ENCODE measurements at places on chromosomes 4 and X.

GRCh38 chr4:95170176-95170575 is 378.6 kb downstream of the UNC5C start:
- DNase-seq, result no peak

GRCh38 chr4:36767596-36767995 is 476.9 kb upstream of the NWD2 start:
- no peak for DNase-seq

DNA sequence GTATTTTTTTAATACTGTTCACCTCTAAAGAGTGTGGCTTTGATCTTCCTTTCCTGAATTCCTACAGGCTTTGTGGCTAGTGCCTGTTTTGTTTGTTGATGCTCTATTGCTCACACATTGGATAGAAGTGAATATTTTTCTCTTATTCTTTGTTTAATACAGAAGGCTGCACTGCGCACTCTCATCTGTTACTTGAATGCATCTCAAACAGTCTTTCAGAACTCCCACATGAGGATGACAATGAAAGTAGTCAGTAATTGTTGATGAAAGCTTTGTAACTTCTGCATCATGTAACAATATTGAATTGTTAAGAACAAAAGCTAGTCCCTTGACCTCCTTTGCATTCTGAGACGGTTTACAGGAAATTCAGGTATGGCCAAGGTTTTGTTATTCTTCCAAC is 29.1 kb upstream of the GALNT7 start:
- no peak for DNase-seq

DNA sequence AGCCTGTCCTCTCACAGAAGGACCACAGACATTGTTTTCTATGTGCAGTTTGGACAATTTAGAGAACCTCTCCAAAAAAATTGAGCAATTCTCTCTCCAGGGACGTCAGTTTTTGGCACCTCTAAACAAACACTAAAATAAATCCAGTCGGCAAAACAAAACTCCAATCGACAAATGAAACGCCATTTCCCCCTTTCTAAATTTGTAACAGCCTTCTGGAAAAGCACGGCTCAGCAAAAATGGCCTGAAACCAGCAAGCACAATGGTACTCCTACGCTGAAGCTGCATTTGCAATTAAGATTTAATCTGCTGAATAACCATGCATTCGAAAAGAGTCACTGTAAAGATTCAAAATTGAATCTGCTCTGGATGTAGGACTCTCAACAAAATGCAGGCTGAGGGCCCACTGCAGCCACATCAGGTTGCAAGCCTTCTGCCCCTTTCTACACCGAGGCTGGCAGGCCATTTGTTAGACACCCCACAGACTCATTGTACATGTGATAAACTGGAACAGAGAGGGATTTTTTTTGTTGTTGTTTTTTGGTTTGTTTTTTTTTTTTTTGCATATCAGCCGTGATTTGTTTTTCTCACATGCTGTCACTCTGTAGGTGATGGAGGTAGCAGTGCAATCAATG is 79.9 kb upstream of the MAP3K15 start:
- no peak for DNase-seq

DNA sequence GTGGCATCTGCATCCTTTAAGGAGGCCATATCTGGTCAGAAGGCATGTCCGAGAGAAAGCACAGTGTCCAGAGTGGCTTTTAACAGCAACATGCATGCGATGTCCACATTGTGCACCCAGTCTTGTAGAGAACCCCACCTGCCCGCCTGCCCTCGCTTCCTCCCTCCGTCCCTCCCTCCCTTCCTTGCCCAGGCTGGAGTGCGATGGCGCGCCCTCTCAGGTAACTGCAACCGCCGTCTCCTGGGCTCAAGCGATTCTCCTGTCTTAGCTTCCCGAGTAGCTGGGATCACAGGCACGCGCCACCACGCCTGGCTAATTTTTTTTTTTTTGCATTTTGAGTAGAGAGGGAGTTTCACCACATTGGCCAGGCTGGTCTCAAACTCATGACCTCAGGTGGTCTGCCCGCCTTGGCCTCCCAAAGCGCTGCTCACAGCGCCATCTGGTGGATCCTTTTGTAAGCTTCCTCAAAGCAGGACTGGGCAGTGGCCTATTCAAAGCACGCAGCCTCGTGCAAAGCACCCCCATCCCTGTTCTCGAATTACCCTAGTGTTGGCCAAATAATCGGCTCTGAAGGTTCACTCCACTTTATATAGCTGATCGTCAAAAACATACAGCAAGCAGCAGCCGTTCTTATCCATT is 15.0 kb downstream of the BRCC3 start:
- DNase-seq, result peak; percentile 22

DNA sequence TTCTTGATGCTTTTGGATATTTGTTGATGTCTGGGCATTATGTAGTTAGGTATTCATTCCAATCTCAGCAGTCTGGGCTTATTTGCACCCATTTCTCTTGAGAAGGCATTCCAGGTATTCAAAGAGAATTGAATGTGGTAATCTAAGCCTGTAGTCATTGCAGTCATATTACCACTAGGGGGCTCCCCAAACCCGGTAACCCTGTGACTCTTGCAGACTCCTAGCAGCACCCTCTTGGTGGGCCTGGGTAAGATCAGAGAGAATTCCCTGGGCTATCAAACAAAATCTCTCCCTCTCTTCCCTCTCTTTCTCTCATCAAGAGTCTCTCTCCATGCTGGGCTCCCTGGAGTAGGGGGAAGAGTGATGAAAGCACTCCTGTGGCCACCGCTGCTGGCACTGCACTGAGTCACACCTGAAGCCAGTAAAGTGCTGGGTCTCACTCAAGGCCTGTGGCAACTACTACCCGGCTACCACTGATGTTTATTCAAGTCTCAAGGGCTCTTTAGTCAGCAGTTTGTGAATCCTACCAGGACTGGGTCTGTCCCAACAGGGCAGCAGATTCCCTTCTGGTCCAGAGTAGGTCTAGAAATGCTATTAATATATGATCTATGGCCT is 187.7 kb upstream of the NUDT10 start:
- DNase-seq, result peak; percentile 80

GRCh38 chrX:97309487-97310116 is 425.9 kb downstream of the RPA4 start:
- DNase-seq, result no peak

DNA sequence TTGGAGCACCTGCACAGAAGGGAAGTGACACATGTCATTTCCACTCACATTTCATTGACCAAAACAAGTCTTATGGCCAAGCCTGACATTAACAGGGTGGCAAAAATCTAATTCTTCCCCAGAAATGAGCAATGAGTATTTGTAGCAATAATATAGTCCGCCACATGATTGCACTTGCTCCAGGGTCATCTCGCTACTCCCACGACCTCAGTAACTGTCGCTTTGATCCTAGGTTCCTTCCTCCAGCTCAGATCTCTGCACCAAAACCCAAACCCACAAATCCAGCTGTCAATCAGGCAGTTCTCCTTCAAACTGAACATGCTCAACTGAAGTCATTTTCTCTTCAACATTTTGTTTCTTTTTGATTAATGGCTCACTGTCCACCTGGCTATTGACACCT is 25.2 kb upstream of the PTTG2 start:
- DNase-seq, result no peak

DNA sequence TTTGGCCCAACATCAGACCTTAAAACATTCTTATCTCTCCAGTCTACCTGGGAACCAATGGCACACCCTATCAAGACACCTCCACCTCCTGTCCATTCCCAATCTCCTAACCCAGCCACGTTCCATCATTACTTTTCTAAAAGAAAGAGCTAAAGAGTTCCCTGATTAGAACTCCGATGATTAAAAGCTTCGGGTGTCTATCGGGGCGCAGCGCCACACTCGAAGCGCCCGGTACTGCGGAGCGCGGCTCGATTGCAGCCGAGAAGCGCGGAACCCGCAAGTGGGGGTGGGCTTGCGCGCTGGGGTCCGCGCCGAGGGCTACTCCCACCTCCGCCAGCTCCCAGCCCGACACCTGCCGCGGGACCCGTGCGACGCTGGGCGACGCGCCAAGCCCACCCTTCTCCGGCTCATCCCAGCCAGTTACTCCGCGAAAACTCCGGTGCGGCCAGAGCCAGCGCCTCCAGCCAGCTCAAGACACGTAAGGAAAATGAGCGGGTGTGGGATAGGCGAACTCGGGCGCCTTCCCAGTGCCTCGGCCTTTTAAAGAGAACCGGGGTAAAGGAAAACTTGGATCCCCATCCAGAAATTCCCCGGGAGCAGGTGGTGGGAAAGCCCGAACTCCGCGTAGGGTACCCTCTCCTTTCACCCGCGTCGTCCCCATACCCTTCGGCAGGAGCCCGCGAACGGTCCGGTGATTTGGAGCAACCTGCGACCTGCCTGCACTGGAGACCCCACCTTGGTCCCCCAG is 593 bp downstream of the NPY1R start:
- DNase-seq, result peak; percentile 72

- no peak for DNase-seq
These were observed 101.2 kb upstream of the MYOZ2 start for GRCh38 chr4:119034276-119035008.

- no peak for DNase-seq
These were observed 432.8 kb upstream of the FMR1 start for GRCh38 chrX:147478899-147479298.

GRCh38 chrX:16524316-16524715 is 125.6 kb upstream of the S100G start:
- DNase-seq, result no peak

- peak; percentile 15 for DNase-seq
These were observed 531.8 kb downstream of the GLUD2 start for GRCh38 chrX:121579016-121579760.

GRCh38 chr4:168794092-168794707 is 215.9 kb downstream of the CBR4 start:
- no peak for DNase-seq

DNA sequence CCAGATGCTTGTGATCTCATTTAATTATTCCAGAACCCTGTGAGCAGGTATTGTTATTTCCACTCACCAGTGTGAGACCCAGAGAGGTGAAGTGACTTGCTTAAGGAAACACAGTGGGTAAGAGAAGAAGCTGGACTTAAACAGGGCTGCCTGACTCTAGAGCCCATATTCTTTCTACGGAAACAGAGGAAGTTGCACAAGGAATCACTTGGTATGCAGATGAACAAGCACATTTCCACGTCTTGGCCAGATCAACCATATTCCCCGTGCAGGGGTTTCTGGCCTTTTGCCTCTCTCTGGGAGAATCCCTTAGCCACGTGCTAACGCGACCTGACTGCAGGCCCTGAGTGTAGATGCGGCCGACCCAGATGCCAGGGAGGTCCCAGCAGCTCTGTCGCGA is 195.5 kb upstream of the ATP6AP2 start:
- no peak for DNase-seq

- no peak for DNase-seq
These were observed 122.7 kb upstream of the PABPC5 start for GRCh38 chrX:91311969-91312368.

- no peak for DNase-seq
These were observed 67.7 kb upstream of the FAM9A start for GRCh38 chrX:8868906-8869305.

DNA sequence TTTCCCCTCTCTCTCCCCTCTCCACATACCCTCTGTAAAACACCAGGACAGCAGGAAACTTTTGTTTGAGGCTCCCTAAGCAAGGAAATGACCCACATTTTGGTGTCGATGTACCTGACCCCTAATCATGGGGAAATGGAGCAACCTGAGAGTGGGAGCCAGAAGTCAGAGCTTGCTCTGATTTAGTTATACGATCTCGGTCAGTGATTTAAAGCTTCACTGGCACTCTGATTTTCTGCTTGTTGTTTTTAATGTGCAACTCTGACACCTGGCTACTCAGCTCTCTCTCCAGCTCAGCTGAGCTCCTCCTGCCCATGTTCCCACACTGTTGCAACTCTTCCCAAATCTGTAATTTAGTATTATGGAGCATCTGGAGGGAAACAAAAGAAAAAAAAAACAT is 408.6 kb downstream of the ADAM29 start:
- no peak for DNase-seq

DNA sequence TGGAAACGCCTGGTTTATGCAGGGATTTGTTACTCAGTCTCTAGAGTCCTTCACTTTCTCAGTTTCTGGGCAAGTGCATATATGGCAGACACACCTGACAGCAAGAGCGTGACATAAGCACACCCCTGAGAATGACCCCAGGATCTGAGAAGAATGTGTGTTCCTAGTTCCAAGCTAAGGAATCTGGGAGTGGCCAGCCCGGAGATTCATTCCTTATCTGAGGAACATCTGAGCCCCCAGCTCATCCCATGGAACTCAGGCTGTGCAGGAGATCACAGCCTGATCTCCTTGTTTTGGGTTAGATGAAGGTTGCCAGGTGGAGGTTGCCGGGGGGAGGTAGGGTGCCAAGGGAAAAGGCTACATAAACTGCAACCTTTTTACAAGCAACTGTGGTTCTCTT is 23.8 kb upstream of the KIAA0232 start:
- DNase-seq, result no peak

- DNase-seq, result no peak
These were observed 3.4 kb downstream of the NKRF start for GRCh38 chrX:119602701-119603255.

- DNase-seq, result no peak
These were observed 35.1 kb downstream of the KLHL8 start for GRCh38 chr4:87185146-87185870.

DNA sequence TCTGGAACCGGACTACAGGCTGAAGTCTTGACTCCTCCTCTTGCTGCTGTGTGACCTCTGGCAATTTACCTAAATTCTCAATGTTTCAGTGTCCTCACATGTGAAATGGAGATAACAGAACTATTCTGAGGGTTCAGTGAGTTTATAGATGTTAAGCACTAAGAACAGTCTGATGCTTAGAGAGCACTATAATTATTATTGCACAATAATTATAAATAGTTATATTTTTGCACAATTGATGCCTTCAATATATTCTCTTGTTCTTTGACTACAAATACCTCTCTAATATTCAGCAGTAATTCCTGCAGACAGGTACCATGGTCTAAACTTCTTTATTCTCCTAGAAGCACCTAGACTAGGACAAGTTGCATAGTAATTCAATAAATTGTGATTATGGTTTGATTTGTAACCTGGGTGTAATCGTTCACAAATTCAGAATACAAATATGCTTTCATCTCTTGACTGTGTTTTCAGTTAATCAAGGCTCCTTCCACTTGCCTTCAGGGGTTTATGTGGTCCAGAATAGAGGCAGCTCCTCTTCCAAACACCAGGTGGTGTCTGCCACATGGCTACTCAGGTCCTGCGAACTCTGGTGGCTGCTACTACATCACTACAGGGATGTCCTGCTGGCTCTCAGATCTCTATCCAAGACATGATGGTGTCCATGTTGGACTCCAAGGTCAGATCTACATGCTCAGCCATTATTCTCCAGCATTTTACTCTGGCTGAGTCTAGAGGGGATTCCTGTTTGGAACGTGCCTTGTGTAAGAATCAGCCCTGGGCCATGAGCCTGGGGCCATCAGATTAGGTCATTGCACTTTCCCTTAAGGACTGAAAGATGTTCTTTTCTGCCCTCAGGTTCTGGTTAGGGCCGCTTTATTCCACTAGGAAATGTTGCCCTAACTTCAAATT is 103.4 kb downstream of the QRFPR start:
- DNase-seq, result no peak

- no peak for DNase-seq
These were observed 93.4 kb downstream of the TENT5D start for GRCh38 chrX:80513625-80514024.

DNA sequence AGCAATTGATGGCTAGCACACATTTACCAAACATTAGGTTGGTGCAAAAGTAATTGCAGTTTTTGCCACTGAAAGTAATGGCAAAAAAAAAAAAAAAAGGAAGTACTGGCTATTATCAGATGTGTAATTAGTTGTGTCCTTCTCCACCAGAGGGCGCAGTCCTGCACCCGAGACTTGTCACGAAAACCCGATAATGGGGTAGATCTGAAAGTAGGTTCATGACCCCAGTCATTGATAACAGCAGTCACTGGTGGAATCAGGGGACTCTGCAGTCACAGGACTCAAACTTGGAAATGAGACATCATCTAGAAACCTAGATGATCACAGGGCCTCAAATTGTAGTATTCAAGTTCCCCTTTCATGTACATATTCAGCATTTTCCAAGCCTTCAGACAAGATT is 13.1 kb upstream of the ACOT9 start:
- DNase-seq, result peak; percentile 80
